Heart right ventricle (tissue), 16 donors: ENCODE measurements at places on chromosomes 3 and 15. TPM values are rescaled to one million over a fixed set of nuclear protein-coding genes. Genes with fewer than 3 reads are reported as not detected.

- H3K27me3 ChIP-seq, result no peaks in the 10 kb centered on the region
- H3K4me1 ChIP-seq, result peaks cover 12% of the 10 kb centered on the region
- H3K27ac ChIP-seq, result no peak overlapping the region
- no peak overlapping the region for H3K4me3 ChIP-seq
- H3K36me3 ChIP-seq, result no peaks in the 10 kb centered on the region
Measured at GRCh38 chr15:67865331-67865730, 25.5 kb upstream of the RNU6-1 start.

DNA sequence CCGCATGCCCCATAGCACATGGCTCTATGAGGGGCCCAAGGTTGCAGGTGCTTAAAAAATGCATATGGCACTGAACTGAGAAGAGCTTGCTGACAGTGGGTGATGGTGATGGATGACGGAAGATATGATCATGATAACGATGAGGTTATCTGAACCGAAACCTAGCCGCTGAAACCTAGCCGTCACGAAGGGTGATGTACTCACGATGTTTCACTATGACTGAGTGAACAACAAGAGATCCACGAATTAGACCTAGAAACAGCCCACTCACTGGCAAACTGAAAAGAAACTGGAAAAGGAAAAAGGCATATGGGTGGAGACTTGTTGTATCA is 57.6 kb upstream of the BCL6 start:
- H3K36me3 ChIP-seq, result no peaks in the 10 kb centered on the region
- no peak for DNase-seq
- no peaks in the 10 kb centered on the region for H3K27me3 ChIP-seq

GRCh38 chr3:125090649-125091048 is 34.9 kb upstream of the HEG1 start:
- peaks cover 5% of the 10 kb centered on the region for H3K4me1 ChIP-seq
- H3K4me3 ChIP-seq, result no peak overlapping the region
- H3K27ac ChIP-seq, result no peak overlapping the region
- H3K36me3 ChIP-seq, result no peaks in the 10 kb centered on the region
- DNase-seq, result no peak

- no peak overlapping the region for H3K27ac ChIP-seq
- DNase-seq, result no peak
- H3K27me3 ChIP-seq, result no peaks in the 10 kb centered on the region
- H3K36me3 ChIP-seq, result no peaks in the 10 kb centered on the region
Measured at GRCh38 chr3:18134386-18135059, 290.6 kb downstream of the SATB1 start.

DNA sequence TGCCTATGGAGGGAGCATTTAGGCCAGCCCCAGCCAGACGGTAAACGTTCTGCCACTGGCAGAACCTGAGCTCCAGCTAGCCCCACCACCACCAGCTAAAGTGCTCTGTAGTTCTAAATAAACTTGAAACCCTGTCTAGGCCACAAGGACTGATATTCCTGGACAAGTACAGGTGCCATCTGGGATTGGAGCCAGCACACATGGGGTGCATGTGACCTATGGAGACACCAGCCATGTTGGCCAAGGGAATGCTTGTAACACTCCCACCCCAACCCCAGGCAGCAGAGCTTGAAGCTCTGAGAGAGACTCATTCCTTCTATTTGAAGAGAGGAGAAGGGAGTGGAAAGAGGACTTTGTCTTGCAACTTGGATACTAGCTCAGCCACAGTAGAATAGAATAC is 284.5 kb upstream of the DCBLD2 start:
- H3K36me3 ChIP-seq, result no peaks in the 10 kb centered on the region
- no peaks in the 10 kb centered on the region for H3K27me3 ChIP-seq
- no peaks in the 10 kb centered on the region for H3K4me1 ChIP-seq
- no peak for DNase-seq

- H3K27ac ChIP-seq, result no peak overlapping the region
- no peak overlapping the region for H3K4me3 ChIP-seq
- H3K4me1 ChIP-seq, result no peaks in the 10 kb centered on the region
Measured at GRCh38 chr3:96755519-96755918, 58.9 kb upstream of the EPHA6 start.

DNA sequence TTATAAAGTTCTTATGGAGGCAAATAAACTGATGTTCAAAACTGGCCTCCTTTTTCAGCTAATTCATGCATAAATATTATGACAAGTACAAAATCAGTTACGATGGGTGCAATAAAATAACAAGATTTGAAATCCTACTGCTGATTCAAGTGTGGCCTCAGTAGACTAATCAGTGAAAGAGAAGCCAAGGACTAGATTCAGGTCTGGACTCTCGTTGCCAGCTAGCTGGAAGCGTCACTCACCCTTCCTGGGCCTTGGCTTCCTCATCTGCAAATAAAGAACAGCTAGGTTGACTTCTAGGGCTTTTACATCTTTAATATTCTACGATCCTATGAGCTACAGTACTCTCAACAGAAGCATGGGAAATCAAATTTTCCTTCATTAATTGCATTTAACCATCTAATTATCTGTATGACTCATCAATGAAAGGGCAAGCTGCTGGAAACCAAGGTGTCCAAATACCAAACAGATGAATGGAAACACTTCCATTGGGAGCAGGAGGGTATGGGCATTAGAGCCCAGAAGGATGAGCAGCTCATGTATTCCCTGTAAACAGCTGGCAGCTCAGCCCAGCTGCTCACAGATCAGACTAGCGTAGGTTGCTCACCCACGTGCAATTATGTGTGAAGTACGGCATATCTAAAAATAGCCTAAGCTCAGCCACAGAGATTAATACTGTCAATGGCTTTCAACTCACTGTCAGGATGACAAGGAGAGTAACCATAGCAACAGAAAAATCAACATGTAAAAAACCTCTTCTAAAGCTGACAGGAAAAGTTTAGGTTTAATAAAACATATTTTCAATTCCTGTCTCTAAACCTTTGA is 294.8 kb downstream of the PLCL2 start:
- DNase-seq, result no peak
- no peak overlapping the region for H3K27ac ChIP-seq
- no peaks in the 10 kb centered on the region for H3K27me3 ChIP-seq
- no peak overlapping the region for H3K4me3 ChIP-seq
- H3K4me1 ChIP-seq, result peaks cover 53% of the 10 kb centered on the region

DNA sequence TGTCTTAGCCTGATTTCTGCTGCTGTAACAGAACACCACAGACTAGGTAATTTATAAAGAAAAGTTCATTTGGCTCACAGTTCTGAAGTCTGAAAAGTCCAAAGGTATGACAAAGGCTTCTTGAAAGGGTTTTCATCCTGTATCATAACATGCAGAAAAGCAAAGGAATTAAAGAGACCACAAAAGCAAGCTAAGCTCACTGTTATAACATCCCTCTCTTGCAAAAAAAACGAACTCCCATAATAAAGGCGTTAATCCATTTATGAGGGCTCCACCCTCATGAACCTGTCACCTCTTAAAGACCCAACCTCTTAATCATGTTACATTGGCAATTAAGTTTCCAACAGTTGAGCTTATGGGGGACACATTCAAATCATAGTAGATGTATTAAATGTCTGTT is 197.9 kb downstream of the PLOD2 start:
- no peak overlapping the region for H3K27ac ChIP-seq
- H3K27me3 ChIP-seq, result no peaks in the 10 kb centered on the region
- H3K4me1 ChIP-seq, result peaks cover 5% of the 10 kb centered on the region
- no peaks in the 10 kb centered on the region for H3K36me3 ChIP-seq

- H3K36me3 ChIP-seq, result no peaks in the 10 kb centered on the region
- no peak for DNase-seq
- H3K4me3 ChIP-seq, result no peak overlapping the region
Measured at GRCh38 chr3:162628531-162628930, 1131.9 kb downstream of the OTOL1 start.

DNA sequence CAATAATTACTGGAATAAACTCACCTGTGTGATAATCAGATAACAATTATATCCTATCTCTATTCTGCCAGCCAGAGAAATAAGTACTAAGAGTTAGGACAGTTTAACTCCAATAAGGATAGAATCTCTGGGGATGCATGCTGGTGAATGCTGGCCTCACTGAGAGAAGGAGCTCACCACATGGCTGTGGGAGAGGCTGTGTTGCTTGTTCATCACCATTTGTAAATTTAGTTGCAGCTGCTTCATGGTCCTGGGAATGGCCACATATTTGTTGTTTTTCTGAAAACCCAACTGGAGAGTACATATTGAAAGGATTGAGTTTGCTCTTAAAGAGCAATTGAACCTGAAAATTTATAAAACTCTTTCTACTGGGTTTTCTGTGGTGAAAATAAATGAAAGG is 207.3 kb downstream of the NECTIN3 start:
- H3K4me1 ChIP-seq, result no peaks in the 10 kb centered on the region
- no peak for DNase-seq
- no peaks in the 10 kb centered on the region for H3K27me3 ChIP-seq
- H3K27ac ChIP-seq, result no peak overlapping the region
- no peak overlapping the region for H3K4me3 ChIP-seq

GRCh38 chr3:108133858-108134554 is 43.2 kb upstream of the CD47 start:
- H3K27me3 ChIP-seq, result no peaks in the 10 kb centered on the region
- H3K27ac ChIP-seq, result no peak overlapping the region
- no peak for DNase-seq

DNA sequence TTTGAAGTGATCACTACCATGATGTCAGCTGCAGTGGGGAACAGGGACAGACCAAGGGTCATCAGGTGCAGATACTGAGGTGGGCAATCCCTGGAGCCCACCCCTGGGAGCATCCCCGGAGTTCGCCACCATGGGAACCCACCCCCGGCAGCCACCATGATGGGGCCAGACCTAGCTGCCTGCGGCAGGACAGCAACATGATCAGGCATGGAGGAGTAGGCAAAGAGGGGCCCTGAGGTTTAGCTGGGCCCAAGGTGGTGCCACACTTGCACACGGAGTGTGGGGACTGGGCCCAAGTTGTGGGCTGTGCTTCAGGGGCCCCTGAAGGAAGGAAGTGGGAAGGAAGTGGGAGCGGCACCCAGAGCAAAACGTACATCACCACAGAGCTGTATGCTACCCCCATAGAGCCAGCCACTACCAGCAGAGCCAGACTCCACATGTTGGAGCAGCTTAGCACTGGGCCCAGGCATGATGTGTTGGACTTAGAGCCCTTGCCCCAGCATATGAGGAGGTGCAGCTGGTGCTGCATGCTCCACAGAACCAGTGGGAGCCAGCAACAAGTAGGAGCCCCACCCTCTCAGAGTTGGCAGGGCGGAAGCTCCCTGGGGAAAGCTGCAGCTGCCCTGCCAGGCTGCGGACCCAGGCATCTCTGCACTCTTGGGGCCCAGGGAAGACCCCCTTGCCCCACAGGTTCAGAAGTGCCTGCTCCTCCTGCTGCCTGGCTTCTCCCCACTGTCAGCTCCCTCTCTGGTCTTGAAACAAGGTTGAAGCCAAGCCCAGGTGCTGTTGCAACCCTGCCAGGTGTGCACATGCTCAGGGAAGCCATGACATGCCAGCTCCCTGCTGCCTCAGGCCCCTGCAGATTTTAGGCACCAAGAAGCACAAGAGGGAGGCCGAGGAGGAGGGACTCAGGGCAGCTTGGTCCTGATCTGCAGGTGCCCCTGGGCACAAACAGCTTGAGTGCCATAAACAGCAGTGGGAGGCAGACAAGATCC is 515.3 kb downstream of the ZBBX start:
- no peaks in the 10 kb centered on the region for H3K4me1 ChIP-seq
- no peak overlapping the region for H3K27ac ChIP-seq
- H3K36me3 ChIP-seq, result no peaks in the 10 kb centered on the region
- no peaks in the 10 kb centered on the region for H3K27me3 ChIP-seq

GRCh38 chr3:153399636-153400035 is 237.6 kb downstream of the RAP2B start:
- no peaks in the 10 kb centered on the region for H3K27me3 ChIP-seq
- H3K36me3 ChIP-seq, result no peaks in the 10 kb centered on the region
- no peak overlapping the region for H3K4me3 ChIP-seq
- no peak overlapping the region for H3K27ac ChIP-seq
- H3K4me1 ChIP-seq, result no peaks in the 10 kb centered on the region

DNA sequence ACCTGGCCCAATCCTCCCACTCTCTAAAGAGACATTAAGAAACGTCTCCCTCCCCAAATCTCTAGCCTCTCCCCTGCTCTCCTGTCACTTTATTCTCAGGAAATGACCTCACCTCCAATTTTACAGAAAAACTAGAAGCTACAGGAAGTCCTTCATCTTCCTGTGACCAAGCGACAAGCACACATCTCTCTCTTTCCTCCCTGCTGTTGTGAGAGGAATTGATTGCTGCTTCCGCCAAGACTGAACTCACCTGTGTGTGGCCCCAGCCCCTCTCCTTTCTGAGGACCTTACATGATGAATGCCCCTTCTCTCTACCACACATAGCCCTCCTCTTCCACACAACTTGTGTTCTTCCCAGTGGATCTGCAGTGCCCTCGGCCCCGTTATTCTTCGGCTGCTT is 18.2 kb downstream of the DNAJB8 start:
- DNase-seq, result no peak
- no peaks in the 10 kb centered on the region for H3K36me3 ChIP-seq
- no peaks in the 10 kb centered on the region for H3K27me3 ChIP-seq
- no peaks in the 10 kb centered on the region for H3K4me1 ChIP-seq
- no peak overlapping the region for H3K4me3 ChIP-seq
- H3K27ac ChIP-seq, result no peak overlapping the region

Gene SLC38A3
- 11.1 TPM for total RNA-seq

Gene PIK3CA
- total RNA-seq, result 24.6 TPM

Gene INO80
- 12.5 TPM for total RNA-seq

Gene TEX55
- total RNA-seq, result not detected

Gene FBXL22
- 37.0 TPM for total RNA-seq

Gene BCHE
- total RNA-seq, result 0.81 TPM

Gene MOBP
- not detected for total RNA-seq
